KBM-7 (cell line): ENCODE measurements at places on chromosomes 13 and 19.

DNA sequence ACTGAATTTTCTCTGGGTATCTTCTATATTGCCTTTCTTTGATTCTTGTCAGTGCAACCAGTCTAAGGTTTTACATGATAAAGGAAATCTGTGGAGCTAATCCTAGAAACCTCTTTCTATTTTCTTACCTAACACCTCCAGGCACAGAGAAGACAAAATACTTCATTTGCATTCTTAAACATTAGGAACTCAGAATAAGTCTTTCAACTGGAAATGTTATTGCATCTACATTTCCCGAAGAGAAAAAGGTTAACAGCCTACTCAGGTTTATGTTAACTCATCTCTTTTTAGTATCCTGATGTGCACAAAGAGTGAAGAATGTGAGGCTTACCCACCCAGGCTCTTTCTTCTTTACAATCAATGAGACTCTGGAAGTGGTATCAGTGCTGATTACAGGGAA, 106.7 kb downstream of the PCCA start:
- no peak for DNase-seq

GRCh38 chr13:106049171-106049570, 486.3 kb downstream of the EFNB2 start:
- no peak for DNase-seq

DNA sequence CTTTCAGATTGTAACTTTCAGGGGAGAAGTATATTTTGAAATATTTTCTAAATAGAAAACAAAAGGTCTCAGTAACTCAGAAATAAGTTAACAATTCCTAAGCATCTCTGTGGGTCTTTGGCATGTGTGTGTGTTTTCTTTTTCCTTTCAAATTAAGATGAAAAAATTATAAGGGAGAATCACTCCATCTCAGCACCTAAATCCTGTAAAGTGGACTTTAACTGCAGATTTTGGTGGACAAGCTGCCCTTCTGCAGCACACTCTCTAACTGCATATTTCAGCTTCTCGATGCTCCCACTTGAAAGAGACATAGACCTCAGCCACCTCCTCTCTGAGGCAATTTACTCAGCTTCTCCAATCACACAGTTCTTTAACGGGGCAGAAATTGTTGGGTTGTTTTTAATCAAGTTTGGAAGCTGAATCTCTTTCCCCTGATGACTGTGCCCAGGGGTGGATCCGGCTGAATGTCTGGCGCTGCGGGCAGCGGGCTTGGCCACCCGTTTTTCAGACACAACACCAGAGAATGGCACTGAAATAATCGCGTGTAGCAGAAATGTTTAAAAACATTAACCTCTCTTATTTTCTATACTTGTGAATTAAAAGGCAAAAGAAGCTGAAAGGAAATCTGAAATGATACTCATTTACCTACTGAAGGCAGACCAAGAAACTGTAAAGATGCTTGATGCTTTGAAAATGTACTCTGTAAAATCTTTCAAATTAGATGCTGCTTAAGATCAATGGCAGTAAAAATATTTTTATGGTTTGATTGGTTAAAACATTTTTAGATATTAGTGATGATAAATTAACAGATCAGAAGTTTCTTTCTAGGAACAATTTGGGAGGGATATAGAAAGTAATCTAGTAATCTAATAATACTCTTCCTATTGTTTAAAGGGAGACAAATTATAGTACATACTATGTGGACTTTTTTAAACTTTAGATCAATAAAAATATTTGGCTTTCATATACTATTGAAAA, 12.4 kb downstream of the ZIC2 start:
- DNase-seq: no peak

GRCh38 chr13:34671137-34671536, 270.9 kb upstream of the NBEA start:
- no peak for DNase-seq

GRCh38 chr19:5093297-5093928, 124.5 kb downstream of the KDM4B start:
- no peak for DNase-seq

DNA sequence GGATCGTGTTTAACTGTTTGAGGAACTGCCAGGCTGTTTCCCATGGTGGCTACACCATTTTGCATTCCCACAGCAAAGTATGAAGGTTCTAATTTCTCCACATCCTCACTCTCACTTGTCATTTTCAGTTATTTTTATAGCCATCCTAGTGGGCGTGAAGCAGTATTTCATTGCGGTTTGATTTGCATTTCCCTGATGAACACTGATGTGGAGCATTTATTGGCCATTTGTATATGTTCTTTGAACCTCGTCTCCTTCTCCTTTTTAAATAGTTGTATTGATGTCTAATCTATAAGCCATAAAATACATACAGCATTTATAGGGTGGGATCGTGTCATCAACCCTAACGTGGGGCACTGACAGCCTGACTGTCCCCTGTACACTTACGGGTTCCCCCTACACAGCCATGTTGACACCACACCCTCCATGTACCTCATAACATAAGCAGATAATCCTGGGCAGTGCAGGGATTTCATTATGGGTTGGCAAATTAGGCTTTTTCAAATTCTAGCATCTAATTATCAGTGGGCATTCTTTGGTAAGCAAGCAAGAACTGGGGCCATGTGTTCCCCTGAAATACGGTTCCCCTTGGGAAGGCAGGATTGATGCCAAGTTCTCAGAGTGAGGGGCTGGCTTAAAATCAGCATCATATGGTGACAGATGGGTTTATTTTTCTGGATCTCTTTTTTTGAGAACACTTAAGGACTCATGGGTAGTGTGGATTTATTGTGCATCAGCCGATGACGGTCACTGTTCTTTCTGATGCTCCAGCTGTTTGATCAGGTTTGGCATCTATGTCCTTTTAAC, 11.6 kb upstream of the ZBTB45 start:
- no peak for DNase-seq

- DNase-seq: no peak
These were observed 211.3 kb downstream of the PCCA start for GRCh38 chr13:100300243-100300642.

DNA sequence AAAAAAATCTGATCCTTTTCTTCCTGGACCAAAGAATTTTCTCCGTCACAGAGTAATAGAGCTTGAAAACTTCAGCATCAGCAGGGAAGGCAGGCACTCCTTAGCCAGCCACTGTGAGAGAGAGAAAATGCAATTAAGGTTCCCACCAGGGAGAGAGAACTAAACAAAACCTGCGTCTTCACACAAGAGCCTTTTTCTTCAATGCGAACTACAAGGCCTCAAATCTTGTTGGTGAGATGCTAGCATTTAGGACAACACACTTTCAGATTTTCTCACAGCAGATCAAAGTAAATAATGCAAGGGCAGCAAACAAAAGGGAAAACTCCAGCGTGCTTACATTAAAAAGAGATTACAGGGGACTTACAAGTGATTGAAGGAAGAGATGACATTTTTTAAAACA, 80.1 kb downstream of the DACH1 start:
- DNase-seq: no peak

GRCh38 chr13:85564598-85564997, 234.6 kb downstream of the SLITRK6 start:
- DNase-seq: no peak

GRCh38 chr19:32824916-32825608, 44.5 kb downstream of the SLC7A9 start:
- no peak for DNase-seq

DNA sequence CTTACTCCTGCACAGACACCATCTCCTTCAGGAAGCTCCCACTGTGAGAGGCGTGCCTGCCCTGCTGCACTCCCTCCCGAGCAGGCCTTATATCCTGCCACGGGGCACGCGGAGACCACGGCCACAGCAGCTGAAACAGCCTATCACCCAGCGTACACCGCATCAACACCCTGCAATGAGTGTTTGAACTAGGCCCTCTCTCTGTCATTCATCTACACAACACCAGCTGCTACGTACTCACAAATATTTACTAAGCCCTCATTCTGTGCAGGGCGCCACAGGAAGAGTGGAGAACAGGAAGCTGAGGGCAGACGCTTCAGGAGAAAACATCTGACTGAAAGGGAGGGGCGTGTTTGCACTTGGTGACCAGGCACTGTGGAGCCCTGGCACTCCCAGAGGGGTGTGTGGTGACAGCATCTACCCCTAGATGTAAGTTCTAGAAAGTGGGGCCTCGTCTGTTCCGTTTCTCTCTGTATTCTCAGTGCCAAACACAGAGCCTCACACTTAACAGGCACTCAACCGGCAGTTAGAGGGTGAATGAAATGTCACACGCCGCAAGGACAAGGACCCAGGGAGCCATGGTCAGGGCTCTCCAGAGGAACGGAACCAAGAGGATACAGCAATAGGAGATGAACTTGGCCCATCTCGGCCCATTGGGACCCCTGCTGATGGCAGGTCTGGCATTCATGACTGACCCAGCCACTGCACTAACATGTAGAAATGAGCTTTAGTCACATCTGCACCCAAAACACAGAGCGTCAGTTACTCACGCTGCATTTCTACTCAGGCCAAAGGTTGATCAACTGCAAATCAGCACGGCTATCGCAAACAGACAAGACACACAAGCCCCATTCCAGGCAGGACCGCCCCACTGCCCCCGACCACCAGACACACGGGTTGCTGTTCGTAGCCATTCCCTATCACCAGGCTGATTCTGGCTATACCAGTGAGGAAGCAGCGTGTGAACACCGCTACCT, 15.7 kb downstream of the RANBP3 start:
- peak; percentile 78 for DNase-seq

DNA sequence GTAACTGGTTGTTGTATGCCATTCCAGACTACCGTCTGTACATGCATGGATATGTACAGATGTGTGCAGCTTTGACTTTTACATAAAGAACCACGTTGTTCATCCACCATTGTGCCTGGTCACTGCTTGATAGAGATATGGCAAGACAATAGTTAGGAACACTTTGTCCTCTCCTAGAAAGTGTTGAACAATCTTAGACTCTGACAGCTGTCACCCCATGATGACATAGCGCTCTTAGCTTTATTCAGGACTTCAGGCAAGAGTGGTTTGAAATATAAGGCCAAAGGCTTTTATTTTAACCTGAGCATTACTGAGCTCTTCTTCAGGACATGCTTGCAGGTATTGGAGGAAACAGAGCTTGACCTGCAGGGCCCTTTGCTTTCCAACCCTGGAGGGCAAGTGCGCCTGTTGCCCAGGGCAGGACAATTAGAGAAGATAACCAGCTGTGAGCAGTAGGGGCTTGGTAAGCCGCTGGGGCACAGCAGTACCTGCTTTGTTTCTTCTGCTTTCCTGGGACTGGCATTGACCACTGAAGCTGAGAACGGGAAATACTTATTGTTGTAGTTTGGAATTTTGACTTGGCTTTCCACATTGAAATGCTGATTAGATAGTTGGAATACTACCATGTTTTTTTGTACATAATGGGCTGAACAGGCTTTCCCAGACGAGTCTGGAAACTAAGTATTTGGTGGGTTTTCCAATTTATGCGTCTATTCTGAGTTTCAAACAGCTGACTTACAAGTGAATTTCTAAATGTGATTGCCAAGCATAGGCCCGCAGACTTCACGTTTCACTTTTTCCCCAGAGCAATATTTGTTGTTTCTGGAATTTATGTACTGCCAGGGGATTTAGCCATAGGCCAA, 51.1 kb downstream of the GARRE1 start:
- DNase-seq: no peak

GRCh38 chr13:49464085-49464484, 20.0 kb downstream of the SETDB2 start:
- no peak for DNase-seq

DNA sequence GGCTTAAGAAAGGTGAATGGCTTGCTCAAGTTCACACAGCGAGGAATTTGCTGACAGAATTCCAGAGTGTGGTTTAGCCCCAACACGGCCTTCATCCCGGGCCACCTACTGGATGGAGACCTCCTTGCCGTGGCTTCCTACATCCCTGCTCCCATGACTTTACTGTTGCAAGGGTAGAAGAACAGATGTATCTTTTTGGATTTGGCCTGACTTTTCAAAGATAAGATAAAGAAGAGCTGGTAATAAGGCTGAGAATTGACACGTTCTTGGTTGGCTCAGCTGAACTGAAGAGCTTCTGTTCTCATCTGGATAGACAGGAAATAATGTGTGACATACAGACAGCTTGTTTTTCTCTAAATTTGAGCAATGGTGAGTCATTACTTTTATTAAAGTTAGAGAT, 113.1 kb downstream of the KLF5 start:
- no peak for DNase-seq

DNA sequence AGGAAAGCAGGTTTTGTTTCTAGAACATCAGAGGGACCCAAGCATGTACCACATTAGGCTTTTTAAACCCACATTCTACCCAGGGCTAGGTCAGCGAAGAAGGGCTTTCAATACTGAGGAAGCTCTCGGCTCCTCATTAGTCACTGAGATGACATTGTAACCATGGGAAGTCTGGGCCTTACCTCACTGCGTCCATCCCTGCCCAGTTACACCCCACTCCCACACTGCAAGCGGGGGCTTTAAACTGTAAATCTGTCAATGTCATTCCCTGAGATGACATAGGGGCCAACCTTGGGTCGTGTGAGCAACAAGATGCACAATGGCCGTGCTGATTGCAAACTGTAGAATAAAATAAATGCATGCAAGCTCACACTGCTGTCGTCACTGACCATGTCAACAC, 21.7 kb upstream of the TFDP1 start:
- DNase-seq: no peak

DNA sequence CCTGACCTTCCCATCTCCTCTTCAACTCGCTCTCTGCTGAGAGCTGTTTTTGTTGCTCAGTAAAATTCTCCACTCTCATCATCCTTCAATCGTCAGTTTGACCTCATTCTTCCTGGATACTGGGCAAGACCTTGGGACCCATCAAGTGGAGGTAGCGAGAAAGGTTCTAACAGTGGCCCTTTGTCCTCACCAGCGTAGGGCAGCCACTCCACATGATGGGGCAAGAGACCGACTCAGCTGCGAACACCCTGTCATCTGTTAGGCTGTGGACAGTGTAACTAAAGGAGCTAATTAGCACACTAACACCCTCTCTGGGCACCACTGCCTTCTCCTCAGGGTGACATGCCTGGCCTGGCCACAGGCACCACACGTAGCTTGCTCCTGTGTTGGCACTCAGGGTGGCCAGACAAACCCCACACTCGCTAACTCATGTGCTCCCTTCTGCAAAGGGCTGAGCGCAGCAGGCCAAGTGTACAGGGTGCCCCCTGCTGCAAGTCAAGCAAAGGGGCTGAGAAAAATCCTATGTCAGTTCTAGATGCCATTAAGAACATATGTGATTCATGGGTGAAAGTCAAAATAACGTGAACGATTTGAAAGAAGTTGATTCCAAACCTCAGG, 1216.0 kb downstream of the SLITRK5 start:
- no peak for DNase-seq

DNA sequence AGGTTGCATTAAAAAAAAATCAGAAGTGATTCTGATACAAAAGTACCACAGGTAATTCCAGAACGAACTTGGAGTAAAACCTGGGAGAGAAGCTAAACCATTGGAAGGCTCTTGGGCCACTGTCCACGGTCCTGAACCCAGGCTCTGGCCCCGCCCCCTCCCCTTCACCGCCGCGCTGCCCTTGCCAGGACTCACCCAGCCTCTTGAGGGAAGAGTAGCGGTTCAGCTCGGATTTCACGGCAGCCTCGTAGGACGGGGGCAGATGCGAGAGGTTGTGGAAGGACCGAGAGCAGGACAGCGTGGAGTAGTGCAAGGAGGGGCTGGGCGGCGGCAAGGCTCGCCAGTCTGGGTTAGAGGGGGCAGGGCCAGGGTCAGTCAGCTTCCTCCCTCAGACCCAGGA, 5.7 kb downstream of the SHISA7 start:
- peak; percentile 80 for DNase-seq
